ENCODE measurements at places on chromosomes 13 and 19.

GRCh38 chr13:94249512-94249911 is 230.0 kb downstream of the DCT start:
- peak; percentile 93 for DNase-seq

DNA sequence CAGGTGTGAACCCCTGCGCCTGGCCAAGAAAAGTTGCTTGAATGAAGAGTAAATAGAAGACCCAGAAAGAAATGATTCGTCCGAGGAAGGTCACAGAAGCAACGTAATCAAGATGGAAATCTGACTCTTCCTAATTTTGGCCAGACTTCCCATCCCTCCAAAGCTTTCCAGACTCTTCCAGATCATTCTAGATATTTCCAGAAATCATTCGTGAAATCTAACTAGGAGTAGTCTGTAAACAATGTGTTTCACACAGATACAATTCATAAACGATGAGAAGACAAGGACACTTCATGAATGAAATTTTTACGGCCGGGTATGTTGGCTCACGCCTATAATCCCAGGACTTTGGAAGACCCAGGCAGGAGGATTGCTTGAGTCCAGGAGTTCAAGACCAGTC is 9.3 kb upstream of the LDLR start:
- DNase-seq, result no peak

- DNase-seq, result no peak
Measured at GRCh38 chr19:39248806-39249205, at the start of gene IFNL4. IFNL4 (minus strand) TSS chr19:39248856.

GRCh38 chr13:65093357-65093756 is 2136.8 kb downstream of the PCDH9 start:
- DNase-seq, result no peak

DNA sequence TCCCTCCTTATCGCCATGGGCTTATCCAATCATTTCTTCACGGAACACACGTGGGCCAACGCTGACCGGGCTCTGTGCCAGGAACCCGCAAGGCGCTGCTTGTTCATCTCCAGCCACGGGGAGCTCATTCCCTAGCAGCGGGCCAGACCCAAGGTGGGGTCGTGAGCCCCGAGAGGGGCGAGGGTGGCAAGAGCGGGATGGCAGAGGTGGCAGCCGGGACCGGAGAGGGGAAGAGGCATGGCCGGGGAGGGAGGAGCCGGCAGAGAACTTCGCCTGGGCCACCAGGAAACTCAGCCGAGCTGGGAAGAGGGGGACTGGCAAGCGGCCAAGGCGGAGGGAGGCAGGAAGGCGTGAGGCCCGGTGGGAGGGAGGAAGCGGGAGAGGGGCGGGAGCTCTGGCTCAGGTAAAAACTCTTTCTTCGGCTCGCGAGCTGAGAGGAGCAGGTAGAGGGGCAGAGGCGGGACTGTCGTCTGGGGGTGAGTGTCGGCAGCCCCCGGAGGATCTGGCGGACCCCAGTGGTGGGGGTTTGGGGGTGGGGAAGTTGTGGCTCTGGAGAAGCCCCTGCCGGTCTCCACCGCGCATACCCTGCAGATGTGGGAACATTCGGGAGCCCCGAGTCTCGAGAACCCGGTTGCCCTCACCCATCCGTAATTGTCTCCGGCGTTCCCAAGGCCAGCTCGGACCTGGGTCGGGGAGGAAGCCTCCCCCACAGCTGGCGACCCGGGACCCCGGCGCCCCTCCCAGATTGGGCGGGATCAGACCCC is at the start of gene B3GNT3:
Gene B3GNT3 (plus strand): TSS at position 408 of the 764 bp plus-strand sequence. CDS start 12,670 bp downstream, outside the sequence.
- DNase-seq, result no peak

- no peak for DNase-seq
Measured at GRCh38 chr13:43916828-43917227, 37.1 kb downstream of the LACC1 start.

DNA sequence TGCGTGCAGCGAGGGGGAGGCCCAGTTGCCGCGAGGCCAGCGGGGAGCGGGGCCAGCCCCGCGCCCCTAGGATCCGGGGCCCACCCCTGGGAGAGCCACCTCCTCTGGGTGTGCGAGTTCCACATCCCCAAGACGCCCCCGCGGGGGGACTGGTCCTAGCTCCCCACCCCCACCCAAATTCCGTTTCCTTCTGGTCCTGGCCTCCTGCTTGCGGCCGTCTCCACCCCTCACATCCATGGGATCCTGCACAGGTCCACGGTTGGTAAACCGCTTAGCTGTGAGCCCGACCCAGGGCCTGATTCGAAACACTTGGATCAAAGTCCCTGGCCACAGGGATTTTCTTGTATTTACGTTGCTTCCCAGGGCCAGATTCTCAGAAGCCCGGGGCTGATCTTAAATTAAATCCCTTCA is 324 bp upstream of the FBXO17 start:
- DNase-seq, result no peak

DNA sequence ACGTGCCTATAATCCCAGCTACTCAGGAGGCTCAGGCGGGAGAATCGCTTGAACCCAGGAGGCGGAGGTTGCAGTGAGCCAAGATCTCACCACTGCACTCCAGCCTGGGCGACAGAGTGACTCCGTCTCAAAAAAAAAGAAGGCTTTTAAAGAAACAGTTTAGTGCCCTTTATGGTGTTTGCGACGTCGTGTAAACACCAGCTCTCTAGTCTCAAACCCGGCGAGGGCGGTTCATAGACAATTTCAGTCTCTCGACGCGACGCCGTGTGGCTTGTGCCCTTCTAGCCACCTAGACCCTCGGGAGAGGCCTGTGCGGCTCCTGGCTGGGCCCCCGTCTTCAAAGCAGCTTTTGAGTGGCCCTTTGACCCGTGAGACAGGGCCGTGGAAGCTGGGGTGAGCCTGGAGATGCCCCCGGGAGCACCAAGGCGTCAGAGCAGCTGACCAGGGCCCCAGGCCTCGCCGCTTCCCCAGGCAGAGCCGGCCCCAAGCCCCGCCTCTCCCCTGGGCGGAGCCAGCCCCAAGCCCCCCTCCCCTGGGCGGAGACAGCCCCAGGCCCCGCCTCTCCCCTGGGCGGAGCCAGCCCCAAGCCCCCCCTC is 5.0 kb upstream of the MADCAM1 start:
- DNase-seq, result no peak

DNA sequence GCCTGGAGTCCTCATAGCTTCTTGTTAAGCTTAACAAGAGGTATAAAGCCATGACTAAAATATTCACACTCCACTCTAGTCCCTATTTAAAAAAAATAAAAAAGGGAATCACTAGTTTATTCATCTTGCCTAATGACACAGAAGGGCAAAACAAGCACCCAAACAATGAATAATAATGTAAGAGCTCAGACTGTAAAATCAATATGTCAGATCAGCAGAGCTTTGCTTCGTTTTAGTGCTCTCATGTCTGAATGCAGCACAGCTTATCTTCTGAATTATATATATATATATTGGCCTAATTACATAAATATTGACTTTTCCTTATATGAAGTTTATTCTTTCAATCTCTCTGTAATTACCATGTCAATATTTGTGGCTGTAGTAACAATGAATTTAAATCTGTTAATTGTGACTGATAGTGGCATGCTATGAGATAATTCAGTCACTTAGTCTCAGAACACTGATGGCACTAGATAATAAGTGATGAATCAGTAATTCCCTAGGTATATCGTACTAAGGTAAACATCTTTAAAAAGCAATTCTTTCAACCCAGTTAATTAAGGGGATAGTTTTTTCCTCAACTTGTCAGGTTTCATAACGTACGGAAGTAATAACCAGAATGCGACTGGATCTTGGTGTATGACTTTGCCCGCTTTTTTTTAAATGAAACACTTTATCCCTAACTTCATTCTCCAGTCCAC is 361.9 kb upstream of the GPC6 start:
- DNase-seq, result no peak
